Breast epithelium (tissue), 4 donors: ENCODE measurements at places on chromosomes 16 and 17. TPM values are rescaled to one million over a fixed set of nuclear protein-coding genes. Genes with fewer than 3 reads are reported as not detected.

Gene SLC46A1
- 22.7 TPM for total RNA-seq

DNA sequence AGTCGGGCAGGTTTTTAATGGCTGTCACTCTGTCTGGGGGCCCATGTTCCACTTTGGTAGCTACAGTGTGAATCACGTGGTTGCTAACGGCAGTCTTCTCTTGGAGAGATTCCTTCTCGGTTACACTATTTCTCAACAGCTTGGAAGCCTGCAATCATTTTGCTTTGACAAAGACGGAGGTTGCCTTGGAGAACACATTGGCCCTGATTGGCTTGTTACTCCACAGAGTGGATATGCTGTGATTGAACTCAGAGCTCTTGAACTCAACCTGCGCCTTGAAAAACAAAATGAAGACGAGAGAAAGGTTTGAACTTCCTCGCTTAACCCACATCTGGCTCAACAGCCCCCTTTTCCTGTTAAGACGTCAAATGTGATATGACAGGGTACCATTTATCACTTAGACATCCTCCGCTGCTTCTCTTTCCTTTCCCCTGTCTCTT is 218.9 kb downstream of the MAF start:
- no peak for DNase-seq

DNA sequence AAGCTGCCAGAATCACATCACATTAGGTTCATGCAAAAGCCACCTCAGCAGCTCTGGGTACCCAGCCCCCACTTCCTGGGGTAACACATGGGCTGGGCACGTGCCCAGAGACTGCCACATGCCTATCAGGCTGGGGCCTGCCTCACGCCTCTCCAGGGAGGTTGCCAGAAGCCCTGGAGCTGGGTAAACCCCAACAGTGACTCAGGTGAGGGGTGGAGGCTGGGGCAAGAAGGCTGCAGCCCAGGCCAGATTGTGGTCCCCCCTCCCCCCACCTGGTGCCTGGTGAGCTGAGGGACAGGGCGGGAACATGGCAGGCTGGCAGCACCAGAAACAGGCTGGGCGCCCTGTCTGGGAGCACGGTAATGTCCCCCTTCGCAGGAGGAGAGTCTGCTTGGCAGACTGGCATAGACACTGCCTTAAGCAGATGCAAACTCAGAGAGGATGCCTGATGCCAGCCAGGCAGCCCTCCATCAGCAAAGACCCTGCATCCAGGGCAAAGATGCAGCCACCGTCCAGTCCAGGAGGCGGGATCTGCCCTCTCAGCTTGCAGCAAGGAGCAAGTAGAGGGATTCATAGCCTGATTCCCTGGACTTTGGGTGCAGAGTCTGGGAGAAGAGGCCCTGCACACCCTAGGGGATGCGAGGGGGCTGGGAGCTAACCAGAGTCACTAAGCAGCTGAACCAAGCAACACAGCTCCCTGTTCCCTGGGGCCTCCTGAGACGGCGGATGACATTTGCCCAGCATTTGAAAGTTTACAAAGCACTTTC is 28.8 kb downstream of the NGFR start:
- DNase-seq = peak; percentile 95

- DNase-seq = no peak
These were observed 208.0 kb downstream of the NTN1 start for GRCh38 chr17:9229160-9229825.
